ENCODE measurements at places on chromosomes 1 and 21.

DNA sequence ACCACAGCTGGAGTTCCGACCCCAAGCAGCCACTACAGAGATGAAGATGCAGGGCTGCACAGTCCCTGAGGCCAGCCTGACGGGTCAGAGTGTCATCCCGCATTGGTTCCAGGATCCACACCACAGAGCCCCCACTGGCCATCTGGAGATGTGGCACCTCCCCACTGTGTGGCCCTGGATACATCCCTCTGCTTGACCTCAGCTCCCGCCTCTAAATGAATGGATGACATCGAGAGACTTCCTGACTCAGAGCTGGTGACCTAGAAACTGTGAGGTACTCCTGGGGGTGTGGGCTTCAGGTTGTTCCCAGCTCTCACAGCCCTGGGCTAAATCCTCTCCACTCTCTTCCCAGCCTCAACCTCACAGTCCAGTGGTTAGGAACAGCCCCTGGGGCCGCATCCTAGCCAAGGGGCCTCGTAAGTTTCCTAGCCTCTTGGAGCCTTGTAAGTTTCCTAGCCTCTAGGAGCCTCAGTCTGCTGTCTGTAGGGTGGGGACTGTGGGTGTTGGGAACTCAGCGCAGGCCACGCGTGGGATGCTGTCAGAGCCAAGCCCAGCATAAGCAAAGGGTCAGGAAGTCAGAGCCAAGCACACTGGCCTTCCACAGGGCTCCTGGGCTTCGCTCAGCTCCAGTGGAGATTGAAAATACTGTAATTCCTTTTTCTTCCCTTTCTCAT, 87.5 kb upstream of the RUNX3 start:
- DNase-seq = no peak

- DNase-seq = no peak
Observed at GRCh38 chr1:239388578-239388977, 2.2 kb downstream of the CHRM3 start.

DNA sequence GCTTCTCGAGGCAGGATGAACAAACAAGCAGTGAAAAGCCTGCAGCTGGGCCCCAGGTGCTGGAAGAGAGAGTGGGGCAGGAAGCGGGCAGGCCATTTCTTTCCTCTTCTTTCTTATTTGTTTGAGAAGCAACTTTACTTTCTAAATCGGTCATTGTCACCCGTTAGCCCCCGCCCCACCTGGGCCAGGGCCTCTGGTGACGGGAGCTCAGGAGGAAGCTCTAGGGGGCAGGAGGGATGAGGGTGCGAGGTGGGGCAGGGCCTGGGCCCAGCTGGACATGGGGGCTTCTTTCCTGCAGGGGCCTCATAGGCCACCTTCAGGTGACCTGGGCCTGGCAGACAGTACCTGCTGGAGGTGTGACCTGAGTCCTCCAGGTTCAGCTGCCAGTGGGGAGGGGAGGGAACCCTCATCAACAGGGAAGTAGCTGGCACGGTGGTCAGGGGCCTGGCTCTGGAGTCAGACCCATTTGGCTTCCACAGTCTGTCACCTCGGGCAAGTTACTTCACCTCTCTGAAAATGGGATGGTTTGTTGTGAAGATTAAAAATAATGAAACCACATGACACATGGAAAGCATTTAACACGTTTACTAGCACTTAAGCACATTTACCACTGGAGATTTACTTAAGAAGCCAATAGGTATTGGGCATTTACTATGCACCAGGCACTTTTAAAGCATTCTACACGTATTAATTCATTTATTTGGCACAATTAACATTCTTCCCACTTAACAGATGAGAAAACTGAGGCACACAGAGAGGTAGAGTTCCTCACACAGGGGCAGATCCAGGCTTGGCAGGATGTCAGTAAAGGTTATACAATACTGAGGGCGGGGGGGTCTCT, 54.1 kb upstream of the ID3 start:
- no peak for DNase-seq

GRCh38 chr1:77433934-77434333, 152.1 kb downstream of the AK5 start:
- no peak for DNase-seq

GRCh38 chr1:54998677-54999076, at the start of gene BSND:
Gene BSND, plus strand, starts transcription at chr1:54998933. Its CDS starts 254 bp downstream, at chr1:54999187.
- no peak for DNase-seq

DNA sequence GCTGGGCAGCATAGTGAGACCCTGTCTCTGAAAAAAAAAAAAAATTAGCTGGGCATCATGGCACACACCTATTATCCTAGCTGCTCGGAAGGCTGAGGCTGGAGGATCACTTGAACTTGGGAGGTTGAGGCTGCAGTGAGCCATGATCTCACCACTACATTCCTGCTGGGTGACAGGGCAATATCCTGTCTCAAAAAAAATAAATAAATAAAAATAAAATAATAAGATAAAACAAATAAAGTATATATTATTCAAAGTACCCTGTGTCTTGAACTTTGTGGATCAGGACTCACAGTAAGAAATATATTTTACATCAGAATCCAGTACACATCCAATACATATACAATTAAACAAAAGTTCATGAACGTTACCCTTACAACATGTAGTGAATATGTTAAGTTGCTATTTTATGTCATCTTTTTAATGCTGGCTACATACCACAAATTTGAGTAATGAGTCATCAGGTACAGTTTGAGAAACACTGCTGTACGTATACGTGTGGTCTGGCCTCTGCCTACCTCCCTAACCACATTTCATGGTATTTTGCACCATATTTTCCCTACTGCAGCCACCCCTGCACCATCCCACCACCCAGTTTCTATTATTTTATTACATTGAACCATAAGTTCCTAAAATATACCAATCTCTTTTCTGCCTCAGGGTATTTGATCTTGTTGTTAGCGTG, 4.4 kb downstream of the NME7 start:
- DNase-seq = peak; percentile 32

- DNase-seq = no peak
Observed at GRCh38 chr1:1955621-1956094, 36.6 kb upstream of the TMEM52 start.

DNA sequence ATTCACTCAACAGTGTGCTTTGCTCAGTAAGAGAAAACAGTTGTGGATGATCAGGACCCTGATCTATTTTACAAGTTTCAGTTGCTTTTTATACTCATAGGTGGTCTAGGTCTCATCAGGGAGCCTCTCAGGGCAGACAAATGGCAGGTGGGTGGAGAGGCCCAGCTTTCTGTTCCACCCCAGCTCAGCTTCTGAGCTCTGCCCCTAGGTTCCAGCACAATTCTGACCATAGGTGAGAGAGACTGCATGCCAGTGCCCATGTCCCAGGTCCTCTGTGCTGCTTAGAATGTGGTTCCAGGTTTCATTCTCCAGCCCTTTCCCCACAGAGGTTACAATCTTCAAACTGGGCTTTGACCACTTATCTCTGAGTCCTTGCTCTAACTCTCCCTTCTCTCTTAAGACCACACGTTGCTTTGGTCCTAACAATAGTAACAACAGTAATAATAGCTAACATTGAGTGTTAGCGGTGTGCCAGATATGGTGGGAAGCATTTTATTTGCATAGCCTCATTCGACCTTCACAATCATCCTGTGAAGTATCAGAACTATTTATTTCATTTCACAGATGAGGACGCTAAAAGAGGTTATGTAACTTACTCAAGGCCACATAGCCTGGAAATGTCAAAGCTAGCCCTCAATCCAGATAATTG, 19.6 kb upstream of the DUSP10 start:
- no peak for DNase-seq

- DNase-seq = no peak
Observed at GRCh38 chr21:33750017-33750416, 107.7 kb downstream of the ITSN1 start.

DNA sequence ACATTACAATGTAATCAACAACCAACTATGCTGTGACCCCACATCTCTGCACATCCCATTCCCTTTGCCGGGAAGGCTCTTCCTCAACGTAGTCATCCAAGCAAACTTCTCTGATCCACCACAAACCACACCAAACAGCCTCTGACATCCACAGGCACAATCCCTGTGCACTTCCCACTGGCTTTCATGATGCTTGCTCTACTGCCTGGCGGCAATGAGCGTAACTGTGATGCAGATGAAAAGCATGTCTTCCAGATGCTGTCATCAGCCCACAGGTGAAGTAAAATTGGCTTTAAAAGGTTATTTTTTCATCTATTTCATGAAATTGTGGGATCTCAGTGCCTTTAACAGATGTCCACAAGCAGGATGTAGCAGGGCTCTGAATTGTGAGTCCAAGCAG, 635.2 kb downstream of the SMYD3 start:
- DNase-seq = no peak

DNA sequence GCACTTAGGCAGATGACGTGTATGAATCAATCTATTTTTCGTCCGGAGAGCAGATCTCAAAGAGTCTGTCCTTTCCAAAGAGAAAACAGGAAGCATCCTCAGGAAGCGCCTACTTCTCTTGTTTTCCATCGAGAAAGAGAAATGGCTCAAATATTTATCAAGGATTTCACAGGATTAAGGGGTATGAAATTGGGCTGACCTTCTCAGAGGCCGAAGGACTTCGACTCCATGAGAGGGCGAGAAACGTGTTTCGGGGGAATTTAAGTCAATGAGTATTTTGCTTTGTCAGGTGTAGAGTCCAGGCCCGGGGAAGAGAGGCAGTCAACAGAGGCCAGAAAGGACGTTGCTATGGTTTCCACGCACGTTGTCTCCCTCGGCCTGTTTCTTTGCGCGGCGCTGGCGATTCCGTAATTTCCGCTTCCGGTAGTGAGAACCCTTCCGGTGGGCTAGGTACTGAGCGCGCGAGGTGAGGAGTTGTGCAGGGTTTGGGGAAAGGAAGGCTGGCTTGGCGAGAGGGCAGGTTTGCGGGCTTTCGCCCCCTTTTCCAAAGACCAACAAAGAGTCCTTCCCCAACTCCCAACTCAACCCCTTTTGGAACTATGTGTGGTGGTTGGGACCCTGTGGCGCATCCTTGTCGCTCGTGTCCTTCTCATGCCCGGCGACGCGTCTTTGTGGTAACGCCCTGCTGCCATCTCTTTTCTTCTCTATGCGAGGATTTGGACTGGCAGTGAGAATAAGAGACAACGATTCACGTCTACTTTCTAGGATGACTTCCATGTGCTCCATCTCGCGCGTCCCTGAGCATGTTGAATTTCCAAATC, at the start of gene MRPS21:
Gene MRPS21 (plus strand): TSS at position 429 of the 821 bp plus-strand sequence. CDS start 506 bp downstream, outside the sequence.
- DNase-seq = peak; percentile 84

GRCh38 chr1:74197255-74197654, 721 bp downstream of the LRRIQ3 start:
- no peak for DNase-seq

- peak; percentile 56 for DNase-seq
Observed at GRCh38 chr1:76269155-76269554, 194.6 kb downstream of the ST6GALNAC3 start.

GRCh38 chr1:38243106-38243505, 196.5 kb upstream of the POU3F1 start:
- DNase-seq = no peak

Data from fibroblast of the conjunctiva (primary cell).